ENCODE measurements at places on chromosomes 3 and 15. TPM values are rescaled to one million over a fixed set of nuclear protein-coding genes. Genes with fewer than 3 reads are reported as not detected.

The SLC22A14 gene
- total RNA-seq, result 0.57 TPM

The DPH3 gene
- 23.3 TPM for total RNA-seq

The CLDN16 gene
- total RNA-seq, result 1.0 TPM

The PDCD10 gene
- 110 TPM for total RNA-seq

The EIF4A2 gene
- 624 TPM for total RNA-seq

Data from nasal cavity respiratory epithelium epithelial cell of viscerocranial mucosa (primary cell).